Left renal cortex interstitium (tissue), 4 donors: ENCODE measurements at places on chromosomes 1 and 21. TPM values are rescaled to one million over a fixed set of nuclear protein-coding genes. Genes with fewer than 3 reads are reported as not detected.

Gene AMY2A
- 0.84 TPM for polyA plus RNA-seq

Gene WNT4
- 6.2 TPM for polyA plus RNA-seq

Gene RORC
- 1.1 TPM for polyA plus RNA-seq

Gene MIS18A
- polyA plus RNA-seq: 24.9 TPM

Gene CDC20
- polyA plus RNA-seq: 34.3 TPM

DNA sequence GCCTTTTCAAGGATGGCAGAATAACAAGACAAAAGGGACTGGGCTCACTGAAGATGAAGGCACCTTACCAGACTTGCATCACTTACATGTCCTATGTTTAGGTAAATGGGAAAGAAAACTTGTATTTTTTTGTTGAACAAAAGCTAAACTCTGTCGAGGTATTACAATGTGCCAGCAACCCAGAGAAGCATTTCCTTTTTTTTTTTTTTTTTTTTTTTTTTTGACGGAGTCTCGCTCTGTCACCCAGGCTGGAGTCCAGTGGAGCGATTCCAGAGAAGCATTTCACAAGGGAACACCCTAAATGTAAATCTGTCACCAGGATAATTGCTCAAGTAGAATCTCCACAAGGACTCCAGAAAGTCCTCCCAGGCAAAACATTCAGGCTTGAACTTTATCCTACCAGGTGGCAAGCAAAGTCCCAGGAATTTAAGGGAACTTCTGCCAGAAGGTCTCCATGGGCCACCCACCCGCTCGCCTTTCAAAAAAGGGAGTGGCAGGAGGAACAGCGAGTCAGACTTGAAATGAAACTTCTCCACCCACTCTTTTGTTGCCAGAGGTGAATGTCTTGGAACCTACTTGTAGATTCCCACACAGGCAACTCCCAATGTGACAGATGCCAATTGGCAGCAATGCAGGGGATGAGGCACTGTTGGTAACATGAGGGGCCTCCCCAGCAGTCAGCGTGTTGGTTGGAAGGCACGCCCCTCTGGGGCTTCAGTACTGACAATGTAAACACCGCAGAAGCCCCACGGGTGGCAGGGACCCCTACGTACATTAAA lies 125.0 kb downstream of the TIAM1 start:
- peak; percentile 45 for DNase-seq

DNA sequence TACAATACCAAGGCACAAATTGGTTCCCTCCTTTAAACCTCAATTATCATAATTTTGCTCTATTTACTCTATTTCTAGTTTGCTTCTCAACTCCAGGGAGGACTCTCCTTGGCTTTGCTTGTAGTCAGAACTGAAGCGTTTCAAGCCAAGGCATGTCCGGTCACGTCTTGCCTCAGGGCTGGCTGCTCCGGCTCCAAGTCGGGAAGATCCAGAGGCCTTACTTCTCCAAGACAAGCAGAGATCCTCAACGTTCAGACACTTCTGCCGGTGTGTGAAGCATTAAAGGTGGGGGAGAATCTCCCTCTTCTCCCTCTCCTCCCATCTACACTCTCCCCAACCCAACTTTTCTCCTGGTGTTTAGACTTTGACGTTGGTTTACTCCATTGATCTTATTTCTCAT lies 7.2 kb upstream of the HHAT start:
- no peak for DNase-seq
